ENCODE measurements at places on chromosomes 13 and 19. TPM values are rescaled to one million over a fixed set of nuclear protein-coding genes. Genes with fewer than 3 reads are reported as not detected.

- H3K27me3 ChIP-seq, result peaks cover 16% of the 10 kb centered on the region
- no peak for DNase-seq
- H3K27ac ChIP-seq, result no peak overlapping the region
- H3K4me3 ChIP-seq, result no peak overlapping the region
Measured at GRCh38 chr13:106372199-106373155, 163.0 kb downstream of the EFNB2 start.

DNA sequence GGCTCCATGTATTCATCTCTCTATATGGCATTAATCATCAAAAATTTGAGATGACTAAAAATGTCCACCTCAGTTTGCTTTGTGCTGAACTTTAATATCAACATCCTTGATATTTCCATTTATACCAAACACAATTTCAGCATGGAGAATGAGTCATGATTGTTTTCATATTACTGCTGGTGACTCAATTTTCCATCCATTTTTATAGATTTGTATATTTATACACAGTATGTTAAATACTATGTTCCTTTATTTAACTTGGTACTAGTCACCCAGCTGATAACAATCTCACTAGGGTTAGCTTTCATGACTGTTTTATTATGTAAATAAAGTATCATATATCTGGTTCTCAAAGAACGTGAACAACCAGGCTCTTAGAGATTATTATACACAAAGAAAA lies 1255.1 kb downstream of the SLITRK1 start:
- DNase-seq, result no peak
- H3K4me3 ChIP-seq, result no peak overlapping the region
- no peaks in the 10 kb centered on the region for H3K27me3 ChIP-seq
- no peaks in the 10 kb centered on the region for H3K36me3 ChIP-seq
- H3K4me1 ChIP-seq, result no peaks in the 10 kb centered on the region

DNA sequence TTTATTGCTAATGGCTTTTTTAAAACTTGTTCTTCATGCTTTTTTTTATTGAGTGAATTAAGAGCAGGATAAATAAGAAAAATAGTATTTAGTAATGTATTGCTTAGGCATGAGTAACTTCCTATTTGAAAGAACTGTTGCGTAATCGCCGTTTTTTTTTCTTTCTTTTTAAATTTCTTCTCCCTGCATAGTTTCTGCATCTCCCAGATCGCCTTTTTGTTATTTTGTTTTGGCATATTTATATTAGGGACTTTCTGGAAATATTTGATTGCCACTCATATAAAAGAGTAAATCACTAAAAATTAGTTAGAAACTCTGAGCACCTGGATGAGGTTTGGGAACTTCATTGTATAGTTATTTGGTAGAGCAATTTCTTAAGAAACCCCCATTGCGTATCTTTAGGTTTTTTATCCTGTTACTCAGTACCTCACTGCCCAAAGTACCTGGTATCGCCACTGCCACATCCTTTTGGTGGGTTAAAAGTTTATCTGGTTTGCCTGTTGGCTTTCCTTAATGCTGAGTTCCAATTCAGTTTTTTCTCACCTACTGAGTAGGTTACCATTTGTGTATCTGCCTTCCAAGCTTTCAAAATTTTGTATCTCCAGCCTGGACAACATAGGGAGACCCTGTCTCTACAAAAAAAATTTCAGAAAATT lies 36.2 kb upstream of the LPAR6 start:
- H3K27ac ChIP-seq, result no peak overlapping the region
- no peaks in the 10 kb centered on the region for H3K27me3 ChIP-seq
- H3K36me3 ChIP-seq, result peaks cover 37% of the 10 kb centered on the region

Gene PRTN3
- total RNA-seq, result not detected
